ENCODE measurements at places on chromosomes 5 and 9.

DNA sequence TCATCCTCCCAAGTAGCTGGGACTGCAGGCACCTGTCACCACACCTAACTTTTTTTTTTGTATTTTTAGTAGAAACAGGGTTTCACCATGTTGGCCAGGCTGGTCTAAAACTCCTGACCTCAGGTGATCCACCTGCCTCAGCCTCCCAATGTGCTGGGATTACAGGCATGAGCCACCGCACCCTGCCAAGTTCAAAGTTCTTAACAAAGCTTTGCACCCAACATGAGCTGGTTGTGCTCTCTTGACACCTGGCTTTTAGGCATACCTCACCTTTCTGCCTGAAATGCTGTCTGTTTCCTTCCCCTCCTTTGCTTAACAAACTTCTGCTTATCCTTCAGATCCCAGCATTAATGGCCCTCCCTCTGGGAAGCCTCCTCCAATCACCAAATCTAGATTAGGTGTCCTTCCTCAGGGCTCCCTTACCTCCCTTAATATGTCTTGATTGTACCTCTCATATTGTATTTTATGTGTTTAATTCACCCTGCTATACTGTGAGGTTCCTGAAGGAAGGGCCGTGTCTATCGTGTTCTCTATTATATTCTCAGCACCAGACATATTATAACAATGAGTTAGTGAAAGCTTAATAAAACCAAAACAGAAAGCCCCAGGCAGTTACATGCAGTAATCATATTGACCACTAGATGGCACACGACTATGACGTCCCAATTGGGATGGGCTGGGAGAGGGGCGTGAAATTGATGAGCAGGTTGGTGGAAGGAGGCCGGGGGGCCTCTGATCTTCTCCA, 62.9 kb upstream of the PPARGC1B start:
- peak; percentile 47 for DNase-seq

- no peak for DNase-seq
These were observed 11.7 kb upstream of the GADD45G start for GRCh38 chr9:89592963-89593726.

GRCh38 chr5:42887097-42887496, 75.4 kb upstream of the SELENOP start:
- DNase-seq: no peak

DNA sequence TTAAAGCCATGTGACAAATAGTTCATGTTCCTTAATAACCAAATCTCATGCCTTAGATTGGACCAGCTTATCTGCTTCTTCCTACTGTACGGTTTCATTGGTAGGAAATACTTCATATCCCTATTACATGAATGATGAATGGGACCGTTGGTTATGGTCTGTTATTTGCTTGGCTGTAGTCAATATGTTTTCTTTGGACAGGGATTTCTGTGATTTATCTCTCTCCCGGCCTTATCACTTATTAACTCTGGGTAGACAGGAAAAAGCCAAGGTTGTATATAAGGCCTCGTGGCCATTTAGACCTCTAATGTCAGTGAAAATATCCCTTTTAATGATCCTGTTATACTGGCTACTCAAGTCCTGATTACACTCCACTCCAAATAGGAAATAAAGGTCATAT, 330.6 kb downstream of the EBF1 start:
- no peak for DNase-seq

DNA sequence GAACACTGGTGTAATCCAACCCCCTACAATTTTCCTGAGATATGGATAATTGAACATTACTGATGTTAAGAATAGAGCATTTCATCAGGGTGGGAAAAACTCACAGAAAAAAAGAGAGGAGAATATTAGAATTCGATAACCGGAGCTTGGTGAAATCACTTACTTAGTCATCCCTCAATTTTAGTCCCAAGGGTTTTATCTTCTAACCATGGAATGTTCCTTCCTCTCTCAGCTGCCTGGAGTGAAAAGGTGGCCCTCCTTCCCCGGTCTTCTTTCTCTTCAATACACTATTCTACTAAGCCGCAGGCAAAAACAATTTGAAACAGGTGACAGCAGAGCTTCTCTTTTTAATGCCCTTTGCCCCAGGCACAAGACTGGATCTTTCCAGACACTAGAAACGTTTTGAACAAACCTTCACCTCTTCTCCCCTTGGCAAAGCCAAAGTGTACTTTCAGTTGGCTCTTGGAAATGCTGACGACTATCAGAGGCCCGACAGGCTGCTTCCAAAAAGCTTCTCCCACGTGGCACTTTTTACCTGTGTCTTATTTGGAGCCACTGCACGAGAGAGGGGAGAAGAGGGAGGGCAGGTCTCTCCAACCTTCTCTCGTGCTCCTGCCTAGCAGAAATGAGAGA, 543.9 kb downstream of the TLE1 start:
- no peak for DNase-seq

DNA sequence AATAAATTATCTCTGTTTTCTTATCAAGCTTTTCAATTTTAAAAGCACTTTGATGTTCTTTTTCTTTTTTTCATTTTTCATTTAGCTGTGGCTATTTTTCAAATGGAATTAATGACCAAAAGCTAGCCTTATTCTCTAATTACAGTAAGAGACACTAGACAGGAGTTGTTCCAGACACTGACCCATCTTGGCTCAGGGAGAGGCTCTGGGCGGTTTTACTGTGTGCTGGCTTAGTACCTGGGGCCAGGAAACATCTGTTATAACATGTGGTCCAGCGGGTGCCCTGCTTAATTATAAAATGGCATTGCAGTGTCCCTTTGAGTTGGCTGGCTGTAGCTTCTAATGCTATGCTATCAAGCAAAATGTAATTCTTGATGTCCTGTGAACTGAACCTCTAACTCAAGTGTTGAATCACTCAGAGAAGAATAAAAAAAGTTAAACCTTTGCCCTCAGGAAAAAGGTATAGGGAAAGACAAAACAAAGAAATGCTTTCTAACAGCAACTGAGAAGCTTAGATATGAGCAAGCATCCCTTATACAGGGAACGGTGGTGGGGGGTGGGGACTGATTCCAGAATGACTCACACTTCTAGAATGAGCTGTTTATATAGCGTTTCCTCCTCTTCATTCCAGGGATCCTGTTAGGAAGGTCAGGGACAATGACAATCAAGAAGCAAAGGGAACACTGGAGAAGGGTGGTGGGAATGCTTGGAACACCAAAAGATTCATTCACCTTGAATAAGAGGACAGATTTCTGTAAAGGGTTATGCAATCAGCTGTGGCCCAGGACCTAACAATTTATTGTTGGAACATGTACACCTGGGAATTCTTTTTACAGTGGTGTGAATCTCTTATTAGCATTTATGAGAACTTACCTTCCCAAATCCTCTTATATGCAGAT, 58.7 kb upstream of the NFIB start:
- no peak for DNase-seq

DNA sequence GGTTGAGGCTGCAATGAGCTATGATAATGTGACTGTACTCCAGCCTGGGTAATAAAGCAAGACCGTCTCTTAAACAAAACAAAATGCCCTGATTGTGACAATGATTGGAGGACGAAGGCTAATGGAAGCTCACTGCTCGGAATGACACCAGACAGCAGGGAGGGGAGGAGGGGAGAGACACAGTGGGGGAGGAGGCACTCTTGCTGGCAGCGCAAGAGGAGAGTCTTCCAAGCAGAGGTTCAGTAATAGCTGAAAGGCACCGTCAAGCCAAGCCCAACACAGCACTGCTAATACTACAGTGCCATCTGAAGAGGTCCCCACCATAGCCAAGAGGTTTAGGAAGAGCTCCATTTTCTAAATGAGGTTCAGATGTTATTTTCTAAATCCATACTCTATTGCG, 102.3 kb downstream of the GLDC start:
- DNase-seq: no peak

- no peak for DNase-seq
These were observed 110.5 kb downstream of the CACNA1B start for GRCh38 chr9:137988051-137988450.

DNA sequence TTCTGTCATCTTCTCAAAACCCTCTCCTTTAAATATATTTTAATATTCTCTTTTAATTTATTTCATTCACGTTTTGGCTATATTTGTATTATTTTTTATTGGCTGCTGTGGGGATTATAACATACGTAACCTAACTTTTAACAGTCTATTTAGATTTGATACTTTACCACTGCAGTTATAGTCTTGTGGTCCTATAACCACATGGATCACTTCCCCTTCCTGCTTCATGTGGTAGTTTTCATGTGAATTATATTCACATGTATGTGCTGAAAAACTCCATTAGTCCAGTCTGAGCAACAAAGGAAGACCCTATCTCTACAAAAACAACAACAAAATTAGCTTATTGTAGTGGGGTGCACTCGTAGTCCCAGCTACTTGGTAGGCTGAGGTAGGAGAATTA, 34.3 kb downstream of the CENPP start:
- DNase-seq: no peak

GRCh38 chr9:137678202-137678601, 59.4 kb downstream of the EHMT1 start:
- no peak for DNase-seq

- no peak for DNase-seq
These were observed 18.0 kb upstream of the SMC2 start for GRCh38 chr9:104075801-104076753.

DNA sequence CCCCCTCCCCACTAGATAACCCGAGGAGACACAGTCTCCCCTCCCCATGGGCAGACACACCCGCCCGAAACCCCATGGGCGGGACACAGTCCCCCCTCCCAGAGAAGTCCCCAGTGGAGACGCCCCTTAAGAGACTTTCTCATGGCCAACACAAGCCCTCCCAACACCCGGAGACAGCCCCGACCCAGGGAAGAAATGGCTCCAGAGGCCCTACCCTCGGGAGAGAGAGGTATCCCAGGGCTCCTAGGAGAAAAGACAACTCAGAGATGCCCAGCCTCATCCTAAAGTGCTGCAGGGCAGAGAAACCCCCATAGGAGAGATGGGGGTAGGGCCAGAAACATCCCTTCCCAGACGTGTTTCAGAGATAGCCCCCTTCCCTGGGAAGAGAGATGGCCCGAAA, 27.4 kb downstream of the PCDH1 start:
- DNase-seq: no peak

DNA sequence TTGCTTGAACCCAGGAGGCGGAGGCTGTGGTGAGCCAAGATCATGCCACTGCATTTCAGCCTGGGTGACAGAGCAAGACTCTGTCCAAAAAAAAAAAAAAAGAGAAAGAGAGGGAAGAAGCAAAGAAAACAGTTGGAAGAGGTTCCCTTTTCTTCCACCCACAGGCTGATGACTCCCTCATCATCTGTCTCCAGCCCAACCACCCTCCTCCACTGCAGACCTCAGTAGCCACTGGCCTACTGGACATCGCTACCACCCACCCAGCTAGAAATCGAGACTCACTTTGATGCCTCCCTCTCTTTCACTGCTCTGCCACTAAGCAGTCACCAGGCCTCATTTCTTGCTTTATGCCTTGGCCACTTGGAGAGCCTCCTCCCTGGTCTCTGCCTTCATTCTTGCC, 71.2 kb downstream of the NIPSNAP3B start:
- no peak for DNase-seq

- DNase-seq: no peak
These were observed 79.9 kb upstream of the CPEB4 start for GRCh38 chr5:173808079-173808808.

DNA sequence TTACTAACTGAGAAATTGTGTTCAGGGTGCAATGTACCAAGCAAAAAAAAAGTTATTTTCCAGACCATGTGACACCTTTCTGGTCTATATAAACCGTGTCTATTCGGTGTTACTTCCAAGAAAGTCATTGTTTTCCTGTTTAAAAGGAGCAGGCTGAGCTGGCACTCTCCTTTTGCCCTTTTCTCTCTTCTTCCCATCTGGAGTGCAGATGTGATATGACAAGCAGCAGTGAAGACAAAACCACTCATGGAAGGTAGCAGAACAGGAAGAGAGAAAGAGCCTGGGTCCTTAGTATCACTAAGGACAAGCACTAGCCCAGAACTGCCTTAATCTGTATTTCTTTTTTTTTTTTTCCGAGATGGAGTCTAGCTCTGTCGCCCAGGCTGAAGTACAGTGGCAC, 25.6 kb downstream of the LYRM7 start:
- DNase-seq: no peak

- no peak for DNase-seq
These were observed 511.5 kb upstream of the CYLC2 start for GRCh38 chr9:102483651-102484050.

- no peak for DNase-seq
These were observed 6.4 kb upstream of the SLC12A7 start for GRCh38 chr5:1118231-1118698.

GRCh38 chr5:39943811-39944210, 519.0 kb upstream of the DAB2 start:
- no peak for DNase-seq

DNA sequence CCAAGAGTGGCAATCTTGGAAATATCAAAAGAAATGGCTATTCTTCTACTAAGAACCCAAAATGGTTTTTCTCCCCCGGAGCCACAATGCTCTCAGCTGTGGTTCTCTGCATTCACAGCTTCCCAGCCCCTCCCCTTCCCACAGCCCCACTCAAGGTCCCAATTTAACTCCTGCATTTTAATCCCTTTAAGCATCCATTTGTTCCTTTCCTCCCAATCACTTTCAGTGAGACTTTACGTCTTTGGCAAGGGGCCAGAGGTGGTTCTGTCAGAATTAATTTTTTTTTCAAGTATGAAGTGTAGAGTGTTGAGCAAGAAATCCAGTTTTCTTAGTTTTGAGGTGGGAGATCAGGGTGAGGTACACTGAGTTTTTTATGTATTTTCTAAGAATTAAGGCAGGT, 256.9 kb downstream of the GLIS3 start:
- no peak for DNase-seq

DNA sequence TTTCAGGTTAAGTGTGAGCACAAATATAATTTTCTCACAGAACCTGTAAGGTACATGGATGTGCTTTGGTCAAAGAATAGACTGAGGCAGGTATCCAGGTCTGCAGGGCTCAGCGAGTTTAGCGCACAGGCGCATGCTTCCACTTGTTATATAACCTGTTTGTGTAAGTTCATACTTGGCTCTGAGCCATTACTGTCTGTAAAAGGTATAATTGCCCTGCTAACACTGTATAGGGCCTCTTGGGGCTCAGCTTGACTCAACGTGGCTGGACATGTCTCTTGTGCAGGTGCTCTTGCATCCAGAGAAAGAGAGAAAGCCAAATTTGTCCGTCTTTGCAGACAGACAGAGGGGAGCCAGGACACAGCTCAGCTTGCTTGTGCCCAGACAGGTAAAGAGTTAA, 759.6 kb downstream of the MTRR start:
- no peak for DNase-seq

DNA sequence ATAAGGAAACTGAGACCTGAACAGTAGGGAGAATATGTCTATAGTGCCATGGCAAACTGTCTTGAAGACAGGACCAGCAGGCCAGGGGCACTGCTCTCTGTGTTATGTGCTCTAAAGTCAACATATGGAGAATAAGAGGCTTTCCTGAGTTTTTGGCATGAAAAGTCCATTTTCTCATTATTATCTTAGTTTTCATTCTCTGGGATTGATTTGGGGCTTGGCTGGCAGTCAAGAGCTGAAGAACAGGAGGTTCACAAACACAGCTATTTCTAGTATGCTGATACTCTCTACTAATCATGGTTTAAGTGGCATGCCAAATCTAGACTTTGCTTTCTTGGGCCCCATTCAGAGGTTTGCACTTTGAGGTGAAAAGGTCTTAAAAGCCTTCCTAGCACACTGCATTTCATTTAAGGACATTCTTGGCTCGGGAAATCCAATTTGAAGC, 404.4 kb downstream of the ZNF608 start:
- no peak for DNase-seq
